ENCODE measurements at places on chromosomes 1 and 21. TPM values are rescaled to one million over a fixed set of nuclear protein-coding genes. Genes with fewer than 3 reads are reported as not detected.
A peak's percentile ranks its signal among the peaks of the same experiment; 100 is the strongest.

SPATC1L gene
- 10.9 TPM for total RNA-seq

GRCh38 chr21:36717976-36718375 lies 19.1 kb downstream of the SIM2 start:
- DNase-seq = no peak

C1QTNF12 gene
- 0.88 TPM for total RNA-seq

- DNase-seq = peak; percentile 16
Observed at GRCh38 chr1:103448560-103448959, 76.9 kb upstream of the RNPC3 start.

GRCh38 chr1:185238447-185238846 lies 78.6 kb downstream of the IVNS1ABP start:
- DNase-seq = no peak

GRCh38 chr1:6686294-6686693 lies 15.3 kb downstream of the DNAJC11 start:
- no peak for DNase-seq

DNA sequence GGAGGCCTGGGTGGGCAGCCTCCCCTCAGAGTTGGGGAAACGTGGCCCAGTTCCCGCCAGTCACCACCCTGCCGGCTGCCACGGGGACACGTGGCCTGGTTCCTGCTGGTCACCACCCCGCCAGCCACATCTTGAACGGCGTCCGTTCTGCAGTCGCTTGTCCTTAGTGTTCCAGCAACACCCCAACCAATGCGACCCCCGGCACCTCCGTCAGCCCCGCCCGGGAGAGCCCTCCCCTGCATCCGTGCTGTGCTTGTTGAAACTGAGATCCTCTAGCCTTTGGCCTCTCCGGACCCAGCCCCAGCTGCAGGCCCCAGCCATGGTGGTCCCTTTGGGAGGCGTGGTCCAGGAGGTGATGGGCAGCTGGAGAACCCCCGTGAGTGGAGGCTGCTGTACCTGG lies 18.7 kb downstream of the PRKCZ start:
- DNase-seq = no peak

KIF17 gene
- 1.6 TPM for total RNA-seq

DNA sequence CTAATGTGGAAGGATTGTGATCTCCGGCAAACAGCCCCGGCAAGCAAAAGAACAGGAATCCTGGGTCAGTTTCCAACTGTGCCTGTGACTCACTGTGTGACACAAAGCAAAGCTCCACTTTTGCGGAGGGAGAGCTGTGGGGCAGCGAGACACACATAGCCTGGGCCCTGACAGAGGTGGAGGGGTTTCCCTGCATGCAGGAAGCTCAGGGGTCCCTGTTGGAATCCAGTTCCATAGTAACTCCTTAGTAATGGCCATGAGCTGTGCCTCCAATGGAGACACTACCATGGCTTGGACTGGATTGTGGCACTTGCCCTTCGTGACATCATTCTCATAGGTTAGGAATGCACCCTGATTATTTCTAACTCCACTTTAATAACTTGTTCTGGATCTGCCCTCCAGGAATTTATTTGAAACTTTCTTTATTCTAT lies 47.0 kb upstream of the ATF3 start:
- DNase-seq = peak; percentile 31

BEND5 gene
- total RNA-seq = 4.2 TPM

DNA sequence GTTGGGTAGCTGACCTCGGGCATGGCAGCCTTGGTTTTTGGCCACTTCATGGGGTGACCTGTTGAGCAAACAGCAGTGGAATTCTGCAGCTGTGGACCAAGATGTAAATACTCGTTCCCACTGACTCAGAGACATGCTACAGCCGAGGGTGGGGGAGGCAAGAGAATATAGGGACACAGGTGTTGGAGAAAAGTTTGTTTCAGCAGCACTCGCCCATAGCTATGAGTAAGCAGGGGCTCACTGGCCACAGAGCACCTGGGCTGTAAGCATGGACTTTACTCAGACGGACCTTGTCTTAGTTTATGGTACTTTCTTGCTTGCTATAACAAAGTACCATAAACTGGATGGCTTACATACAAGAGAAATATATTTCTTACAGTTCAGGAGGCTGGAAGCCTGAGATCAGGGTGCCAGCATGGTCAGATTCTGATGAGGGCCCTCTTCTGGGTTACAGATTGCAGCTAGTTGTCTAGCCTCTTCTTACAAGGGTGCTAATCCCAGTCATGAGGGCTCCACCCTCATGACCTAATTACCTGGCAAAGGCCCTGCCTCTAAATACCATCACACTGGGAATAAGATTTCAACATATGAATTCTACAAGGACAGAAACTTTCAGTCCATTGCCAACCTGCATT lies 437.2 kb upstream of the DAB1 start:
- peak; percentile 48 for DNase-seq

OR2M4 gene
- not detected for total RNA-seq

DNA sequence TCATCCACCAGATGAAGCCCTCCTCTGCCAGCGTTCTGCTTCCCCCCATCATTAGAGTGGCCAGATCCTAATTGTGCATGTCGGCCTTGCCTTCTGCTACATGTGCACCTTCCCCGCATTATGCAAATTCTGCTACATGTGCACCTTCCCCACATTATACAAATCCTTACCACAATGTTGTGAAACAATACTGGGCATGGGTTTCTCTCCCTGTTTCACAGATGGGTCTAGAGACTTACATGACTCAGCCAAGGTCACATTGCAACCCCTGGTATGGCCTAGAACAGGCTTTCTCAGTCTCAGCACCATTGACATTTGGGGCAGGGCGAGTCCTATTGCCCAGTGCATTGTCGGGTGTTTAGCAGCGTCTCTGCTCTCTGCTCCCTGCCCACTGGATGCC lies 1.0 kb upstream of the CELA2A start:
- DNase-seq = no peak

DNA sequence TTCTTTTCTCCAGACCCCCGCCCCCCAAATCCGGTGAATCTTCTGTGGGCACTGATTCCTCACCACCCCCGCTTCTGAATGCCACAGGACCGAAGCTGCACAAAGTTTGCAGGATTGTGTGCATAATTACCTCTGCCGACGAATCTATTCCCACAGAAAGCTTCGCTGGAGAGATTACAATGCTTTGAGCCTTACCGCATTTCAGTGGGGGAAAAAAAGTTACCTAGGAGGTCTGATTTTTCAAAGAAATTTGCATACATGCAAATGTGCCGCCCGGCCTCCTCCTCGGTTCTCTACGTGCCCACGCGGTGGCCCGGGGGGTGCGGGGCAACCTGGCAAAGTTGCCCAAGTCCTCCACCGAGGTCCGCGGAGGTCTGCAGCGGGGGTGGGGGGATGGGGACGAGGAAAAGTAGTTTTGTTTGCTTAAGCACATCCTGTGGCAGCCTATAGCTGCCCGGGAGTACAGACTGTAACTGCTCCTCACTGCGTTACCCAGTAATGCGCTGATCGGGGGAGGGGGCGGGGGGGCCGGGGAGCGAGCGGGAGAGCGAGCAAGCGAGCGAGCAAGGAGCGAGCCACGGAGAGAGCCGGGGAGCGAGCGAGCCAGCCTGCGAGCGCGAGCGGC lies 563 bp upstream of the NFIA start:
- DNase-seq = no peak

DNA sequence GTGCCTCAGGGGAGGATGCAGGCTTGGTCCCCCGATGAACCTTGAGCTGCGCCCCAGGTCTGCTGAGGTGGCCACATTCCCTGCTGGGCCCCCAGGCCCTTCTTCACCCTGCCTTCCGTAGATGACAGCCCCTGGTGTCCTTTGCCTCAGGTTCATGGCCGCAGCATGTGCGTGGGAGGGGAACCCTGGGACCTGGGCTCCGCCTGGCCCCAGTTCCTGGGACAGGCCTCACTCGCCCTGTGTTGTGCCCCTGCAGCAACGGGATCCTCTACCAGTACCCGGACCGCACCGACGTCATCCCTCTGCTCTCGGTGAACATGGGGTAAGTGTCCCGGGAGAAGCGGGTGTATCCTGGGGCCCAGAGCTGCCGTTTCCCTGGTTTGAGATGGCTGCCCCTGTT lies 5.1 kb upstream of the SLC25A34 start:
- DNase-seq = no peak

DNA sequence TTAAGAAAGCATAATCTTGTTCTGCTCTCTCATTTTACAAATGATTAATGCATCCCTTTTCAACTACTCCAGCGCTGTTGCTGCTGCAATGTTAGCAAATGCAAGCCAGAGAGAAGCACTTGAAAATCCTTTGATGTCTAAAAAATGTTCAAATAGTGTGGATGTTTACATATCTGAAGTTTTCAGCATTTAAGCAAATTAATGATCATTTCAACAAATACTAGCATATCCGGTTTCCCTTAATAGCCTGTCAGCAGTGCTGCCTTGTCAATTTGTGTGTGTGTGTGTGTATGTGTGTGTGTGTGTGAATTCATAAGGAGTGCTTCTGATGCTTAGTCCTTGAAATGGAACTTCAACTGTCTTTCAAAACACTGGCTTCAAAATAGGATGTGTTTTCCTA lies 48.1 kb upstream of the WNT2B start:
- no peak for DNase-seq

DNA sequence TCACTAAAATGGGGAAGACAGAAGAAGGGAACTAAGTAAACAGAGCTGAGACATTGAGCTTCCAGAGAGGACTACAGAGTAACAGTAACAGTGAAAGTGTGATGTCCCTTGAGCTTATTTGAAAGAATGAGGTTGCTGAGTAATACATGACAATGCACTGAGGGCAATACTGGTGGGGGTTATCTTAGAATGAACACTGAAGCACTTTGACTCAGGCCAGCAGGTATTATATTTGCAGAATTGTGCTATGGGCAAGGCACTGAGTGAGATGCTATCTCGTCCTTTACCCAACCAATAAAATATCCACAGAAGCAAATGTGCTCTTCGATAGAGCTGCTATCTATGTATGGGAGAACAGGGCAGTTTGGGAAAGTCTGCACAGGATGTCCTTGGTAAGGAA lies 133.2 kb downstream of the DISP1 start:
- no peak for DNase-seq

NHLH1 gene
- 0.08 TPM for total RNA-seq

DNA sequence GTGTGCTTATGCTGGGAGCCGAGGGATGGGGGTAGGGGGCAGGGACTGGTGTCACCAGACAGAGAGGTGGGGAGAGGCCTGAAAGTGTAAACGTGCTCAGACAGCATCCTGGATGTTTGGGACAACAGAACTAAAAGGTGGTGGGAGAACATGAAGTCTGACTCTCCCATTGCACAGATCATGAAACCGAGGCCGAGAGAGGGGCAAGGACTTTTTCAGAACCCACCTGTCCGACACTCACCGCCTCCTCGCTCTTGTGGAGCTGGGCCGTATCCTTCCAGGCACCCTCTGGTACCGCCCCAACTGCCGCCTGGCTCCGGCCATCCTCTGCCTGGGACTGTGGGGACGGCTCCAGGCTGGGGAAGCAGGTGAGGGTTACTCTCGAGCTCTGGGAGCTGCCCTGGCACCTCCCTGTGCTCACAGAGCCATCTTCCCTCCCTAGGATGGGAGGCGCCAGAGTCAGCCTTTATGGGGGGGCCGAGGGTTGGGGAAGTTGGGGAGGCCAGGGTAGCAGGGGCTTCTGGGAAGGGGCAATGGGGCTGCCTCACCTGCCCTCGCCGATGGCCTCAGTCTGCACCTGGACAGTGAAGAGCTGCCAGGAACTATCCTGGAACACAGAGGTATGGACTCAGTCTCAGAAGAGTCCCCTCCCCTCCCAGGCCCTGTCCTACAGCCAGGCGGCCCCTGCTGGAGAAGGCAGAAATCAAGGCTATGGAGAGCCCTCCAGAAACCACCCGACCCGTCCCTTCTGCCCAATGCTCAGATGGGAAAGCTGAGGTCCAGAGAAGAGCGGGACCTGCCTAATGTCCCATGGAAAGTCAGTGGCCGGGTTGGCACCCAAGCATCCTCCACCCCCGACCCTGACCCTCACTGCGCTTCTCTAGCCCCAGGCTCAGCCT lies 7.0 kb downstream of the ATP13A2 start:
- DNase-seq = no peak

- no peak for DNase-seq
Observed at GRCh38 chr1:68481041-68481440, 15.8 kb downstream of the DEPDC1 start.

RNU1-2 gene
- total RNA-seq = under 0.01 TPM

LCE3D gene
- total RNA-seq = not detected

DNA sequence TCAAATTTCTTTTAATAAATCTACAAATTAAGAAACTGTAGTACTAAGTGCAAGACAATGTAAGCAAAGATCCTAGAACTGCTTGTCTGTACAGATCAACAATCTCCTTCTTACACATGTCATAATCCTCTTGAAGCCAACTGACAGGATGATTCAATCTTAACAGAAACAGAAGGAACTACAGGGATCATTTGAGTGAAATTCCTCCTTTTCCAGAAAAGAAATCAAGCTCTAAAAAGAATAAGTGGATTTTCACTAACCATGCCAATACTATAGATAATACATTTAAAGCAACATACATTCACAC lies 53.2 kb downstream of the RAB3GAP2 start:
- DNase-seq = no peak

DNA sequence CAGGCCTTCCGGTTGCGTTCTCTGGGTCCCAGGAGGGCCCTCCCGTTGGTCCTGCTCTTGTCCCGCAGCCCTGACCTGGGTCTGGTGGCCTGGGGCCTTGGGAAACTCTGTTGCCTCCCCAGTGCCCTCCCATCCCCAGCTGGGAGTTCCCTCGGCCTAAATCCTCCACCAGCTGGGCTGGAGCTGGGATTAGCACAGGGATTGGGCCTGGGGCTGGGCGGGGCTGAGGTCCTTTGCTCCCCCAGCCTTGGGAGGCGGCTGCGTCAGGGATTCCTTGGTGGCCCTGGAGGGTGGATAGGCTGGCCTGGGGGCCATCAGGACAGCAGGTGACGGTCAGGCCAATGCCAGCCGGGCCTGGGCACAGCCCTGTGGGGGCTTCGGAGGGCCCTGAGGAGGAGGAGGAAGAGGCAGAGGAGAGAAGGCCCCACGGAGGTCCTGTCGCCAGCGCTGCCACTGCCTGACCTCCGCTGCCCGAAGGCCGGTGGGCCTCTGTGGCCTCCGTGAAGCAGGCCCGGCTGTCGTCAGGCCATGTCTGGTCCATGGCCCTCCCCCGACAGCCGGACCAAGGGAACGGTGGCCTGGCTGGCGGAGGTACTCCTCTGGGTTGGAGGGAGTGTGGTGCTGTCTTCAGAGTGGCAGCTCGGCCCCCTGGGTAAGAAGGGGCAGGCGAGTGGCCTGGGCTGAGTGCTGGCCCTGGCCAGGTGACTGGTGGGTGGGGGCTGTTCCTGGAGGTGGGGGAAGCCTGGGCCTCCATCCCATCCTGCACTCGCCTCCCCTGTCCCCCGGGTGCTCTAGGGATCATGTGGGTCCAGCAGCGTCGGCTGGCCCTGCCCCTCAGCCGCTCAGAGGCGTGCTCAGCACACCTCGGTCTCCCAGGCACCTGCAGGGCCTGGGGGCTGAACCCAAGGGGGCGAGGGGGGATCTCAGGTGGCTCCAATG lies at the start of gene PLCH2:
PLCH2 (plus strand) TSS at position 229 of the 939 bp plus-strand sequence; CDS start at position 529, 300 bp downstream.
- DNase-seq = no peak

FNDC10 gene
- total RNA-seq = 8.0 TPM

GJA5 gene
- total RNA-seq = 0.29 TPM

GRCh38 chr1:115925467-115925866 lies 50.8 kb upstream of the SLC22A15 start:
- DNase-seq = no peak

NEXN gene
- 6.6 TPM for total RNA-seq
